ENCODE measurements at places on chromosomes 5 and 9.
A peak's percentile ranks its signal among the peaks of the same experiment; 100 is the strongest.

DNA sequence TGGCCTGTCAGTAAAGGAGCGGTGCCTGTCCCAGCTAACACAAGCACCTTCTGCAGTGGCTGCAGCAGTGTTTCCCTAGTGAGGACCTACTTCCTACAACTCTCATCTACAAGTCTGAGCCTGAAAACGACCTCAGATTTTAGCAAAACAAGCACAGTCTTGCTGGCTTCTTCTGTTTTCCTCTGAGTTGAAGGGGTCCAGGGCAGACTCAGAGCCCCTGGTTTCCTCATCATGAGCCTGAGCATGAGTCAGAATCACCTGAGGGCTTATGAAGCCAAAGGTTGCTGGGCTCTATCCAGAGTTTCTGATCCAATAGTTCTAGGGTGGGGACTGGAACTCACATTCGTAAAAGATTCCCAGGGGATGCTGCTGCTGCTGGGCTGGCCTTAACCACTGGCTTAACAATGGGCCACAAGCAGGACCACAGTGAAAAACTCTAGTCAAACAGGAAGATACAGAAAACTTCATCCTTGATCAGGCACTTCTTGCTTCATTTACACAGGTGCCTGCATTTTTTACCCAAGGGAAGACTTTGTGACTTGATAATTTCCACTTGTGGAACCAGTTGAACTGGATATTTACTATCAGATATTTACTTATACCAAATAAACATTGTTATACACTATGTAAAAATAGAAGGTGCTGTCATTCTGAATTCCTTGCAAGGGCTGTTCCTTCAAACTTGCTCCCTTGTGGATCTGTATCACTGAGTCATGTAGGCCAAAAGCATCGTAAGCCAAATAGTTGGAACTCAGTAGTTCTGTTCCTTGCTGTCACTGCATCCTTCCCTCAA is 4.3 kb upstream of the ACER2 start:
- no peak for DNase-seq

DNA sequence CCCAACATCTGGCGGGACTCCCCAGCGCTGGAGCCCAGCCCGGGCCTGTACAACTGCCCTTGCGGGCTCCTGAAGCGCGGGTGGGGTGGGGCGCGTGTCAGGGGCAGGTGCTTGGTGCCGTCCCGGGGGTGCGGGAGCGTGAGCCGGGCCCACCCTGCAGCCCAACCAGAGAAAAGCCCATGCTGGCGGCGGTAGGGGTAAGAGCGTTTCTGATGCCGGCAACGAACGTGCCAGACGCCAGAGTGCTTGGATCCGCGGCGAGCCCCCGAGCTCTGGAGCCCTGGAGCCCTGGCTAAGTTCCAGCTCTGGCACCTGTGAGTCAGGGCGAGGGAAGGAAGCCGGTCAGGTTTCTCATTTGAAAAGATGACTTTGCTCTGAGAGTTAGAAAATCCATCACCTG is 58.0 kb downstream of the ZNF510 start:
- DNase-seq = no peak

DNA sequence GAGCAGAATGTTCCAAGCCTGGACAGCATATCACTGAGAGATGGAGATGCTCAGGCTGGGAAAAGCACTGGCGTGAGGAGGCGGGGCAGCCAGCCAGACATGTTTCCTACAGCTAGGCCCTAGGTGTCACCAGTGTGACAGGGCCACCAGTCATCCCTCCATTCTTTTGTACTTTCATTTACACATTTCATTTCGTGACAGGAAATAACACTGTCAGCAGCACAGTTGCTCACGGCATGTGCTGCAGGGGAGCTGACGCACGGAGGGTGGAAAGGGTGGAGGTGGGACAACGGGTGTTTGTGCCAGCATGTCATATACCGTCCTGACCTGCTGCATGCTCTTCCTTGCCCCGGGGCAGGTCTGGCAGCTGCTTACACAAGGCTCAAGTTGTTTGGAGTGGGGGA is 14.8 kb upstream of the CEMIP2 start:
- no peak for DNase-seq

- no peak for DNase-seq
These were observed 45.2 kb downstream of the CYSTM1 start for GRCh38 chr5:140220032-140220697.

GRCh38 chr9:113482991-113483675 is 19.6 kb downstream of the RGS3 start:
- no peak for DNase-seq

DNA sequence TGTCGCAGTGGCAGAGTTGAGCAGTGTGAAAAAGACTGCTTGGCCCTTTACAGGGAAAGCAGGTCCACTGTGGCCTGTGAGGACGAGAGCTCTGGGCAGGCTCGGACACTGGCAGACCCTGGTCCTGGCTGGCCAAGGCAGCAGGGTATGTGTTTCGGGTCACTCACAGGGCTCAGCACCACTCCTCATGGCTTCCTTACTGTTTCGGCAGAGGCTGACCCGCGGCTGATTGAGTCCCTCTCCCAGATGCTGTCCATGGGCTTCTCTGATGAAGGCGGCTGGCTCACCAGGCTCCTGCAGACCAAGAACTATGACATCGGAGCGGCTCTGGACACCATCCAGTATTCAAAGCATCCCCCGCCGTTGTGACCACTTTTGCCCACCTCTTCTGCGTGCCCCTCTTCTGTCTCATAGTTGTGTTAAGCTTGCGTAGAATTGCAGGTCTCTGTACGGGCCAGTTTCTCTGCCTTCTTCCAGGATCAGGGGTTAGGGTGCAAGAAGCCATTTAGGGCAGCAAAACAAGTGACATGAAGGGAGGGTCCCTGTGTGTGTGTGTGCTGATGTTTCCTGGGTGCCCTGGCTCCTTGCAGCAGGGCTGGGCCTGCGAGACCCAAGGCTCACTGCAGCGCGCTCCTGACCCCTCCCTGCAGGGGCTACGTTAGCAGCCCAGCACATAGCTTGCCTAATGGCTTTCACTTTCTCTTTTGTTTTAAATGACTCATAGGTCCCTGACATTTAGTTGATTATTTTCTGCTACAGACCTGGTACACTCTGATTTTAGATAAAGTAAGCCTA is 15.7 kb downstream of the SQSTM1 start:
- DNase-seq = no peak

- DNase-seq = no peak
These were observed 123.2 kb downstream of the SNCAIP start for GRCh38 chr5:122435234-122435633.

GRCh38 chr5:154898210-154898609 is 39.8 kb downstream of the CNOT8 start:
- DNase-seq = no peak

GRCh38 chr5:9699681-9700080 is 69.5 kb upstream of the TAS2R1 start:
- no peak for DNase-seq

DNA sequence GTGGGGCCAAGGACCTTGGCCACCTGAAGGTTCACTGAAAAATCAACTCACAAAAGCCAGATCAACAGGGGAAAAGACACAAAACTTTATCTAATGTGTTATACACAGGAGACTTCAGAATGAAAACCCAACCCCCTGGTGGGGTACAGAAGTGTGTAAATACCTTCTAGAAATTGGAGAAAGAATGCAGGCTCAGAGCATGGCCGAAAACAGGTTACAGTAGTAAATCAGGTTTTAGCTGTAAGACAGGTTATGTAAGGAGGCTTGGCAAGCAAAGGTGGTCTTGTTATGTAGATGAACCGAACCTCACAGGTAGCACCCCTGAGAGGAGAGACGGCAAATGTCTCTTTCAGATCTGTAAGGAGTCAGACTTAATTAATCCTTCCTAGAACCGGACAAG is 10.0 kb downstream of the CEMIP2 start:
- DNase-seq = no peak

DNA sequence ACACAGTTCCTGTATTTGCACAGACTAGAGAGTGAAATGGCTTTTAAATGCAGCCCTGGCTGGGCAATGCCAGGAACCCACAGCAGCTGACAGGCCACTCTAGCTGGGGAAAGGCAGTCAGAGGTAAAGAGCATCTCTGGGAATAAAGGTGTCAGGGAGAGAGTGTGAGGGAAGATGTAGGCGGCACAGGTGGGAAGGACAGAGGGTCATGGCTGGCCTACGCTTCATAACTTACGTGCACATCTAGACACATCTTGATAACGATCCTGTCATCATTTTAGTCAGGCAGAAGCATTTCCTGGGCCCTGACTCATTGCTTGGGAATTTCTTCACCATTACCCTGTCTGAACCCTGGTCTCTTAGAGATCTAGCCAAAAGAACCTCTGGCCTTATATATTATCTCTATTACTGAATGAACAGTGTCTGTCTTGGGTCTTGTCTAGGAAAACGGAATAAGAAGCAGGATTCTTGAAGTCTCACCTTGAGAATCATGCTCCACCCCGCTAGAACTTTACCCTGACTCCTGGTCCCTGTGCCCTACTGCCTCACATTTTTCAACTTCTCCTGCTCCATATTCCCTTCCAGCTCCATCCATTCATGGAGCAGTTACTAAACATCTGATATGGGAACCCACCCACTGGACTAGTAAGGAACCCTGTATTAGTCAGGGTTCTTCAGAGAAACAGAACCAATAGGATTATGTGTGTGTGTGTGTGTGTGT is 106.4 kb upstream of the ELL2 start:
- DNase-seq = peak; percentile 80

DNA sequence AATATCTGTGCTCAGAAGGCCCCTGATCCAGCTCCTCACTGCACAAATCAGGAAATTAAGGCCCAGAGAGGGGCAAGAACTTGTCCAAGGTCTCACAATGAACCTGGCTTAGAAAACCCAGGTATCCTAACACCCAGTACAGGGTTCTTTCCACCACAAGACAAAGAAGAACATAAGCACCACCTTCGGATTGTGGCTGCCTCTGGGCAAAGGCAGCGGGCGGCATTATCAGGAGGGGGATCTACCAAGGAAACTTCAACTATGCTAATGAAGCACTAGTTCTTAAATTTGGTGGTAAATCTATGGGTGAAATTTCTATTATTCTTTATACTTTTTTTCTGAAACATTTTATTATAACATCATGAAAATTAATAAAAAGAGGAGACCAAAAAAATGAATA is 17.9 kb downstream of the ANXA6 start:
- no peak for DNase-seq

- DNase-seq = no peak
These were observed 163.5 kb downstream of the ARSB start for GRCh38 chr5:78821536-78822021.

DNA sequence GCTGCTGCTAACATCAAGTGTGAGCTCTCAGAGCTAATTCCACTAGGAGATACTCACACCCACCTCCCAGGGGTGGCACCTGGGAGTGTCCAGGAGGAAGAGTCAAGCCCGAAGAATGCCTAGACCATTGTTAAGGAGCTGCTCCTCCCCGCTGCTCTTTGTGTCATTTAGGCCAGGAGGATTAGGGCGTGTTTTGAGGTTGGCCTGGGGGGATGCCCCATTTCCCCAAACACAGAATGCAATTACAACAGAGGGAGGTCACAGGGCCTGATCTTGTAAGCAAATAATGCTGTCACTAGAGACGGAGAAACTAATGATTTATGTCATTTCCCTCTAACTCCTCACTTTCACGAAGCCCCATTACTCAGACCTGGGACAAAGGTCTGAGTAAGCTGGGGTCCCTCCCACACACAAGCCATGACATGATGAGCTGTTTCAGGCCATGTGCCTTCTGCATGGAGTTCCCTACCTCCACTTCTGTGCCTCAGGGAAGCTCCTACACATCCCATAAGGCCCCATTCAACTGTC is 312.5 kb downstream of the ACTL7B start:
- peak; percentile 35 for DNase-seq
